ENCODE measurements at places on chromosomes 11 and 22. TPM values are rescaled to one million over a fixed set of nuclear protein-coding genes. Genes with fewer than 3 reads are reported as not detected.

The TEAD1 gene
- 105 TPM for total RNA-seq

The ACR gene
- total RNA-seq: 0.18 TPM

The E2F8 gene
- total RNA-seq: 6.4 TPM

The TIGD3 gene
- 0.35 TPM for total RNA-seq

The SERPING1 gene
- 53.5 TPM for total RNA-seq

The CCND1 gene
- 233 TPM for total RNA-seq
